ENCODE measurements at places on chromosomes 4 and X.

GRCh38 chrX:54171527-54172250 is 11.4 kb downstream of the FAM120C start:
- no peak for DNase-seq

- DNase-seq, result no peak
Observed at GRCh38 chr4:172018358-172018757, 205.2 kb downstream of the GALNTL6 start.

DNA sequence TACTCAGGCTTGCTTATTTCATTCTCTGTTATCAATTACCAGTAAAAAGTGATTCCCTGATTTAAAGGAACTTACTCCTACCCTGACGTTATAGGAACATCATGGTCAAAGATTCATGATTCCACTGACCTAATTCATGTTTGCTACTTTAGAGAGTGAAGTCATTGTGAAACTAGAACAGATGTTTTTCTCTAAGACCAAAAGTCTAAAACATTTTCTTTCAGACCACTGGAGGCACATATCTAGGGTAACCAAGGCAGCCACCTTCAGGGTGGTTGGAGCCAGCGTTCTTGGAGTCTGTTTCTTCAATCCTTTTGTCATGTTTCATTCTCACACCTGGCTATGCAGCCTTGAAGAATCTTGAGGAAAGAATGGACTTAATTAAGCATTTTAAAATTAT is 77.8 kb downstream of the GALNTL6 start:
- DNase-seq, result no peak

- DNase-seq, result no peak
Observed at GRCh38 chr4:57037982-57038604, 59.4 kb downstream of the POLR2B start.

GRCh38 chr4:75065909-75066308 is 133.0 kb downstream of the PARM1 start:
- DNase-seq, result no peak

DNA sequence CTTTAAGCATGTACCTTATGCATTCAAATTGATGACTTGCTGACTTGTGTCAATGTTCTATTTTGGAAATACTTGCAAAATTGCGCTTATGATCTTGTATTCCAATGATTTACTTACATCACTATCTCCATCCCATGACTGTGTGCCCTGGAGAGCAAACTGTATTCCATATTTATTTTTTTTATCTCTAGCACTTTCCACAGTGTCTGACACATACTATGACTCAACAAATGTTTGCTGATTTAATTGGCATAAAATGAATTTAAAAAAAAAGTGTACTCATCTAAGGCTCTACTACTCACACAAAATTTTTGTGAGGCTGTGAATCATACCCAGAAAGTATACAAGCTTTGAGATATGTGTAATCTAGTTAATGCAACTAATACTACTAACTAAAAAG is 1066.8 kb upstream of the ADGRL3 start:
- no peak for DNase-seq

- DNase-seq, result no peak
Observed at GRCh38 chr4:53450773-53451172, 73.3 kb downstream of the FIP1L1 start.

- DNase-seq, result no peak
Observed at GRCh38 chr4:24468071-24468470, 116.3 kb downstream of the DHX15 start.

DNA sequence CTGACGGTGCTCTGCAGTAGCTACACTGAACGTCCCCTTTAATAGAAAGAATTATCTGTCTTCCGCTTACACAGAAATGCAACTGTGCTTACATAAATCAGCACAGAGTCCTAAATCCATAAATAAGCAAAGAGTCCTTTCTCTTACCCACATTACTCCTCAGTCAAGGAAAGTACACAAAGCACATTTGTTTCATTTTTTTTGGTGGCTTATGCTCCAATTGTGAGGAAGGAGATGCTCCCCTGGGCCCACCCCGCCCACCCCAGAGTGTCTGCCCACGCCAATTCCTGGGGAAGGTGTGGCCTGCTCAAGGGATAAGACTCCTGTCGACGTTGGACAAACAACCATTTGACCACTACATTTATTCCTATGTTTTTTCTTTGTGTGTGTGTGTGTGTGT is 53.8 kb downstream of the CPLX1 start:
- no peak for DNase-seq

DNA sequence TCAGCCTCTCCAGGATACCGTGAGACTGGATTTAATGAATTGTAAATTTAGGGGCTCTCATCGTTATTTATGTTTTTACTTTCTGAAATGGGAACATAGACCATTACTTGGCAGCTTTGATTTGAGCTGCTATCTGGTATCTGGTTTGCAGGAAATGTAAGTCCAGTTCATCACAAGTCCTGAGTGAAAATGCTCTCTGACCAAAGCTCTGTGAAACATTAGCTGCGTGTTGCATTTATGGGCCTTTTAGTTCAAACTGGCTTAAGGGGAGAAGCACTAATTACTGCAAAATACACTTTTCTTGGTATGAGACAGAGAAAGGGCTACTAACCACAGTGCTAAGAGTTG is 420 bp downstream of the CC2D2A start:
- DNase-seq, result no peak

- DNase-seq, result no peak
Observed at GRCh38 chrX:136635235-136635634, 12.7 kb upstream of the CD40LG start.

- DNase-seq, result no peak
Observed at GRCh38 chrX:143500751-143501150, 16.5 kb downstream of the SPANXN3 start.

DNA sequence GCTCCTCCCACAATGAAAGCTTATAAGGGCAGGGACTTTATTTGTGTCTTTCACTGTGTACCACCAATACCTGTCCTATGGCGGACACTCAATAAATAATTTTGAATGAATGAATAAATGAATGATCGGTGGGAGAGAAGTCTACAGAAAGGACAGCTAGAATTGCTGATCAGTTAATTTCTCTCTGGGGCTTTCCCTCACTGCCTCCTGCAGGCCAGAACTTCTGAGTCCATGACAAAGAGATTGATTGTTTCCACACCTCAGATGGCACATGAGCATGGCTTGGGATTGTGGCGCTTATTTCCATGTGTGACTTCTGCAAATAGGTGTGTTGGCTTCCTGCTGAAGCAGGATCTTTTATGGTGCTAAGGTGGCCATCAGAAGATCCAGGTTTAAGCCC is 6.3 kb downstream of the FAM47E start:
- DNase-seq, result no peak

- no peak for DNase-seq
Observed at GRCh38 chrX:71930298-71930697, 19.7 kb downstream of the NHSL2 start.

GRCh38 chr4:89129080-89129640 is 17.8 kb downstream of the TIGD2 start:
- DNase-seq, result no peak

GRCh38 chr4:122360754-122361153 is 18.1 kb upstream of the ADAD1 start:
- DNase-seq, result no peak

GRCh38 chr4:121651597-121651996 is 45.2 kb downstream of the ANXA5 start:
- no peak for DNase-seq

DNA sequence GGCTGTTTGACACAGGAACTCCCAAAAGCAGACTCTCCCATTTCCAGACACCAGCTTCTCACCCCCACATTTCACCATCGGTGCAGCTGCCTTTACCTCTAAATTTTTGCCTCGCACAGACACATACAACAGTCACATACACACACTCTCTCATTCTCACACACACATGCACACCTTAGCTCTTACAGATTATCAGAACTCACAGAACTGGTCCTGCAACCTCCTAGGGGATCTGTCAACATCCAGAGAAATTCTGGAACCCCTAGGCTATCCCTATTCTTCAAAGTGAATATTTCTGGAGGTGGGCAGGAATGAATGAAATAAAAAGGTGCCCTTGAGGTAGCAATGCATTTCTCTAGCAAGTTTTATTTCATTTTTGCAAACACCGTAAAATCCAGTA is 4.1 kb downstream of the HS6ST2 start:
- no peak for DNase-seq

DNA sequence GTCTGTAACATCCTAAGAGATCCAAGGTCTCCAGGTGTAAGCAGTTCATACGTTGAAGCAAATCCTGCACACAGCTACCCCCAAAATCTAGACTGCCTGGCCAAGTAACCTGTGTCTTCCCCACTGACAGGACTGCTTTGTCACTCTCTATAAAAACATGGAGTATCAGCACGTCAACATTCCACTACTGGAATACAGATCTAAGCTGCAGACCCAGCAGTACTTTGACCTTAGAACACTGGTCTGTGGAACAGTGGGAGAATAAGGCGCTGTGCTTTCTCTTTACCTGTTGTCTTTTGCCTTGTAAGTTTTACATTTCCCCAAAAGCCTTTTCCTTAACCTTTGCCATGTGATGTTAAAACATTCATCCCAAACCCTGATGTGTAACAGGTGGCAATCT is 137.4 kb downstream of the JADE1 start:
- DNase-seq, result no peak

GRCh38 chrX:105697984-105698781 is 124.2 kb upstream of the NRK start:
- no peak for DNase-seq

DNA sequence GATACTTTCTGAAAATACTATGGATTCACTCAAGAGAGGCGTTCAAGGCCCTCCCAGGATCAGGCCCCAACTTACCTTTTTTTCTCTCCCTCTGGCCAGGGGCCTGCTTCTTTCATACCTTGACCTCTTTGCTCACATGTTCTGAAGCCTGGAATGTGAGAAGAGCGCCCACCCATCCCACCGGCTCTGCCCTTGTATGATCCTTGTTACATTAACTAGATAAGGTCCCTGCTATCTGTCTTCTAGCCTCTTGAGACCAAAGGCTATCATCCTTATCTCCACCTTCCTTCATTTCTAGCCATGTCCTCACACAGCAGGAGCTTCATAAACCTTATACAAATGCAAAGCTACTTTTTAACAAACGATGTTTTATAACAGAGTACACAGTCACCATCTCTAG is 45.9 kb downstream of the PROM1 start:
- DNase-seq, result no peak

DNA sequence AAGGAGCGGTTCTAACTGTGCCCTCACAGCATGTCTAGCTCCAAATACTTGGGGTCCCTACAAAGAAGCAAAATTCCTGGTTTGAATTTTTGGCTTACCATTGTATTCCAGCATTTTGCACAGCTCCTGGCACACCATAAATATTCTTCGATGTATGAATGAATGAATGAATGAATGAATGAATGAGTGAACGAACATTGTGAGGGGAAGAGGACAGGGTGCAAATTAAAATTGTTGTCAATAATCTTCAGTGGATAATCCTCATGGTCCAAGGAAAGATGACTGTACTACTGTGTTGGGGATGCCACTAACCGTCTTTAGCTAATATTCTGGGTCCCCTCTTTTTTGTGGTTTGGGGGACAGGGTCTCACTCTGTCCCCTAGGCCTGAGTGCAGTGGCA is 110.9 kb upstream of the MAP3K15 start:
- DNase-seq, result no peak

GRCh38 chr4:66613591-66613990 is 931.7 kb downstream of the CENPC start:
- no peak for DNase-seq

- DNase-seq, result no peak
Observed at GRCh38 chrX:13994104-13994503, 35.6 kb downstream of the GEMIN8 start.

DNA sequence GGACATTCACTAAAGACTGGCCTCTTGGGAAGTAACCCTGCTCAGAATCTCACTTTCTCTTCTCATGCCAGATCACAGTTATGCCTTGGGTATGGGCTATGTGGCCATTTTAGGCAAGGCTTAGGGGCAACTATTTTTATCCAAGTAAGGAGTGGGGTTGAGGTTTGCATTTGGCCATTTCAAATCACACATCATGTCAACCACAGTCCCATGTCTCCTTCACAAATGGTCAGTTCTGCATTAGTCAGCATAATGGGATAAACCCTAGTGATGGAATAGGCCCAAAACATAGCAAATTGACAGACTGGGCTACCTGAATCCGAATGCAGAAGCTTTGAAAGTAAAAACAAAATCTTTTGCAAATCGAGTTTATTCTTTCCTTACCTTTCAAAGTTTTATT is 827 bp upstream of the RTL3 start:
- no peak for DNase-seq

GRCh38 chrX:152632445-152633097 is 5.1 kb upstream of the GABRQ start:
- no peak for DNase-seq

GRCh38 chr4:105970371-105970770 is 75.1 kb downstream of the NPNT start:
- no peak for DNase-seq

DNA sequence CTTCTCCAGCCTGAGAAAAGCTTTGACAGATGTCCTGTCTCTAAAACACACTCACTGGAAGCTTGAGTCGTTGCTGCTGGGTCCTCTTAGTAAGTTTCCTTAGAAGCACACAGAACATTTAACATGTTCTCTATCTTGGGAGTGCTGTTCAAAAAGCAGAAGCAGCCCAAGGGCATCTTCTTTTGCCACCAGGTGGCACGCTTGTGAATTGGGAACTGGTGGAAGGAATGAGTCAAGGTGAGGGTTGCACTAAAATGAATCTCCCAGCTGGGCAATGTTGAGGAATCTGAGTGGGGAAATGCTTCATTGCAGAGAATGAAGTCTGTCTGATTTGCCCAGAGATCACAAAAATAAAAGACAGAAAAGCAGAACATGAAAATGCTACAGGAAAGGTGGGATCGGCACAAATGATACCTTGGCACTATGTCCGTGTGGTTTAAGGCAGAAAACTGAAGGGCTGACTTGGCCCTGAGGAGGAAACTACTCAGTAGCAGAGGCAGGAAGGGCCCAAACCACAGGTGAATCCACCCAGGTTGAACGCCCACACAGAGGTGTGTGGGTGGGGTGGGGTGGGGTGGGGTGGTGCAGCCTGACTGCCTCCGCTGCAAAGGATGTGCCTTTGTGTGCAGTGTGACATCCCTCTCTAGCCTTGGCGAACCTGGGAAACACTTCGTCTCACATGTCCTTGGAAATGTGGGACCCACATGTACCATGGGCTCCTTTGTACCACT is 26.0 kb downstream of the KIT start:
- no peak for DNase-seq

DNA sequence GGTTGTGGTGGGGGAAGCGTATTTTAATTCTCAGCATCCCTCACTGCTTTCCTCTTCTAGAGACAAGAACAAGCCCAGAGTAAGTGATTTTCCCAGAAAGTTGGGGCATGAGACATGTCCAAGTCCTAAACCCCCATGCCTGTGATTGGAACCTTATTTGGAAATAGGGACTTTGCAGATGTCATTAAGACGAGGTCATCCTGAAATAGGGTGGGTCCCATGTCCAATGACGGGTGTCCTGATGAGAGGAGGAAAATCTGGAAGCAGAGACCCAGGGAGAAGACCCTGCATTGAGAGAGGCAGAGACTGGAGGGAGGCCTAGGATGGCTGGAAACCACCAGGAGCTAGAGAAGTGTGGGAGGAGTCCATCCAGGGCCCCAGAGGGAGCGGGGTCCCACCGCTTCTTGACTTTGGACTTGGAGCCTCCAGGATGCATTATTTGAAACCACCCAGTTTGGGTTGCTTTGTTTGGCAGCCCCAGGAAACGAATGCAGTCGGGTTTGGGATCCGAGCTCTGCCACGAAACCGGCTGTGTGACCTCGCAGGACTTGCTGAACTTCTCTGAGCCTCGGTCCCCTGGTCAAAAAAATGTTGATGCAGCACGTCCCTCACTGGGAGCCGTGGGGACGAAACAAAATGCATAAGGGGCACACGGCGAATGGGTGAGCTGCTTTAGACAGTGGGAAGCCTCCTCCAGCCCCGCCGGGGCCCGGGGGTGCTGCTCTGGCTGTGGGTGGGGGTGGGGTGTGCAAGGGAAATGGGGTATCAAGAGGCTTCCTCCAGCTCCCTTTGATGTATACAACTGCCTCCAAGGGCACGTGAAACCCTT is 113.9 kb downstream of the CPZ start:
- DNase-seq, result no peak
